ENCODE measurements at places on chromosomes 4 and X.

DNA sequence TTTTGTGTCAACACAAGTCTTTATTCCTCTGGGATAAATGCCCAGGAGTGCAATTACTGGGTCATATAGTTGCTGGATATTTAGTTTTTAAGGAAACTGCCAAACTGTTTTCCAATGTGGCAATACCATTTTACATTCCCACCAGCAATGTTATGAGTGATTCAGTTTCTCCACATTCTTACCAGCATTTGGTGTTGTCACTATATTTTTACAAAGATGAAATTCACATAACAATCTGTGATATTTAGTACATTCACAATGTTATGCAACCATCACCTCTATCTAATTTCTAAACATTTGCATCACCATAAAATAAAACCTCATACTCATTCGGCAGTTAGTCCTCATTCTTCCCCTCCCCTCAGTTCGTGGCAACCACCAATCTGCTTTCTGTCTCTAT lies 75.0 kb downstream of the MAMLD1 start:
- no peak for ATAC-seq

- no peak for ATAC-seq
Observed at GRCh38 chrX:13482746-13483541, 86.5 kb upstream of the EGFL6 start.

GRCh38 chrX:103017542-103017941 lies 46.4 kb downstream of the BEX1 start:
- no peak for ATAC-seq

DNA sequence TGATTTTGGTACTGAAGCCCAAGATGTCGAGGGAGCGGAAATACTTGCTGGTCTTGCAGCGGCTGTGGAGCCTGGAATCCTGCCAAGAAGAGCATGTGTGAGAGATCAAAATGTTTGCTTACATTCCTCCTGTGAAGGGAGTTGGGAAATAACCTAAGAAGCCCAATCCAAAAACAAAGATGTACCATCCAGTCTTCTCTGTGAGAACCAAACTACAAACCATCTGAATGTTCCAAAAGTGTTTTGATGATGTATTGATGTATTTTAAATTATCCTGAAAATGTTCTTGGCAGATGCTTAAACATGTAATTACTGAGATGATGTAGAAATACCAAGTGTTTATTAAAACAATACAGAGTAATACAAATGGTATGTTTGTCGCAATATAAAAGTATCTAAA lies 10.1 kb upstream of the ADH1A start:
- ATAC-seq: no peak

- ATAC-seq: no peak
Observed at GRCh38 chr4:109294006-109294405, 8.5 kb downstream of the COL25A1 start.

GRCh38 chrX:5907207-5907606 lies 321.5 kb downstream of the NLGN4X start:
- no peak for ATAC-seq

GRCh38 chr4:74796631-74797030 lies 2.3 kb upstream of the BTC start:
- no peak for ATAC-seq

DNA sequence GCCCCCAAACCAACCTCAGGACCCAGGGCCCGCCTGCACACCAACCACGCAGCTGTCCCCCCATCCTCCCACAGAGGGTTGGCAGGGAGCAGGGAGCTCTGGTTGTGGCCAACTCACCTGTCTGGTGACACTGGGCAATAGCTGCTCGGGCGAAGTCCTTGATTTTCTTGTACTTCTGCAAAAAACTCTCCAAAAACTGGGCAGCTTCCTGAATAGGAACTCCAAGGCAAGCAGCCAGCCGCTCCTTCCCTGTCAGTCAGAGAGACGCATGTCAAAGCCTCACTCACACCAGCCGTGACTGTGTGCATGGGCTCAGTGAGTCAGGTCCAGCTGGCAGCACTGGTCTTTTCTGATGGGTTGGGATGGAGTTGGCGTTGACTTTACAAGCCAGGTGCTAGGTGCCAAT lies 26.4 kb downstream of the NAT8L start:
- no peak for ATAC-seq

GRCh38 chrX:116111934-116112595 lies 58.5 kb upstream of the AGTR2 start:
- ATAC-seq: no peak

DNA sequence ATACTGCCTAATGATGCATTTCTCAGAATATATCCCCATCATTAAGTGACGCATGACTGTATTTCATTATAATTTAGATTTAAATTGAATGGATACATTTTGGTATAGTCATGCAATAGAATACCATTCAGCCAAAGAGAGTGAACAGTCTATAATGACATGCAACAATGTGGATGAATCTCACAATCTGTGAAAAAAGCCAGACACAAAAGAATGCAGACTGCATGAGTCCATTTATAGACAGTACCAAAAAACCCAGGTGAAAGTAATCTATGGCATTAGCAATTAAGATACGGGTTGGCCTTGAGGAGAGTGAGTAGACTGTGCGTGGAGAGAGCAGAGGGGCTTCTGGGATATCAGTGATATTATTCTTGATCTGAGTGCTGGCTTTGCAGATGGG lies 239.7 kb upstream of the PGRMC2 start:
- no peak for ATAC-seq

DNA sequence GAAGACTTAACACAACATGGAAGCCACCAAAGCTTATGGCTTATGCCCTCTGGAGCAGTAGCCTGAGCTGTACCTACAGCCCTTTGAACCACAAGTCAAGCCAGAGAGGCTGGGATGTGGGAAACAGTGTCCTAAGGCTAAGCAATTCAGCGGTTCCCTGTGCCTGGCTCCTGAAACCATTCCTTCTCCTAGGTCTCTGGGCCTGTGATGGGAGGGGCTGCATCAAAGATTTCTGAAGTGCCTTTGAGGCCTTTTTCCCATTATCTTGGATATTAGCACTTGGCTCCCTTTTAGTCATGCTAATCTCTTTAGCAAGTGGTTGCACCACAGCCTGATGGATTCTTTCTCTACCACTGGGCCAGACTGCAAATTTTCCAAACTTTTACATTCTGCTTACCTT lies 140.5 kb upstream of the NUDT10 start:
- ATAC-seq: no peak

GRCh38 chr4:88148560-88148959 lies 9.9 kb downstream of the ABCG2 start:
- ATAC-seq: no peak

DNA sequence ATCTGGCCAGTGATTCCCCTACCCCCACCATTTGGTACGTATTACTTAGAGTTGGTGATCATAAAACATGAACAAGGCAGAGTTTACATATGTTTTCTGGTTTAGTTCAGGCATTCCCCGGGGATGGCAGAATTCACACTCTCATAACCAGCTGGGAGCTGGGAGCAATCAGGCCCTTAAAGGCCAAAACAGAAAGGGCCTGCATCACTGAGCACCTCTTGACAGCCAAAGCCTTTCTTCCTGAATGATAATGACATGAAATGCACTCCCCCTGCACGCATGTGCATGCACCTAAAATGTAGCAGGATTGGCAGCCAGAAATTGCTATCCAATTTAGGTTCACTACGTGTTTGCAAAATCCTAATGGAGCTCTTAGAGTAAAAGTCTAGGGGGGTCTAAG lies 235.4 kb downstream of the GPC3 start:
- ATAC-seq: no peak
